ENCODE measurements at places on chromosomes 4 and X. TPM values are rescaled to one million over a fixed set of nuclear protein-coding genes. Genes with fewer than 3 reads are reported as not detected.

The SLC2A9 gene
- polyA plus RNA-seq, result not detected

The TMEM144 gene
- 1.3 TPM for polyA plus RNA-seq

The HELT gene
- polyA plus RNA-seq, result not detected

The TMPRSS11D gene
- polyA plus RNA-seq, result not detected
